Activated naive CD8-positive, alpha-beta T cell treated with anti-CD3 and anti-CD28 coated beads, Interleukin-2, amount 50 U/mL, for 16 hours (primary cell): ENCODE measurements at places on chromosomes 11 and 22.

GRCh38 chr11:12045914-12046635 lies 37.6 kb upstream of the DKK3 start:
- no peak for DNase-seq

GRCh38 chr22:20312396-20313191 lies 7.3 kb downstream of the DGCR6L start:
- DNase-seq, result no peak

- no peak for DNase-seq
Measured at GRCh38 chr11:74185695-74186094, 14.6 kb downstream of the PPME1 start.

DNA sequence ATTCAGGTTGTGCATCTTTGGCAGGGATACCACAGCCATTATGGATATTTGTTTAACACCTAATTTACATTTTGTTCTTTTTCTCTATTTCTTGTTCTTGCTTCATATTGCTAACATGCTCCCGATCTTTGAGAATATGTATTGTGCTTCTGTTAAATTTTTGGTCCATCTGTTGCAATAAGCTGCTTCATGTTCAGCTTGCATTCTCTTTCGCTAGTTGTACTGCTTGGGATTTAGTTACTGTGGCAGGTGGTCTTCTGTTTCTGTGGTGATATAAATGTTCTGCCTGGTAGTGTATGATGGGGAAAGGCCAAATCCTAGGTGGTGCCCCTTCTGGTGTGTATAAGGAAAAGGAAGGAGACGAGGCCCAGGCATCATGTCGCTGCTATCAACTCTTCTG lies 140.2 kb downstream of the SPON1 start:
- no peak for DNase-seq

GRCh38 chr11:101996111-101996510 lies 51.1 kb upstream of the CFAP300 start:
- DNase-seq, result no peak

GRCh38 chr11:131370901-131371790 lies 731 bp downstream of the NTM start:
- DNase-seq, result no peak

DNA sequence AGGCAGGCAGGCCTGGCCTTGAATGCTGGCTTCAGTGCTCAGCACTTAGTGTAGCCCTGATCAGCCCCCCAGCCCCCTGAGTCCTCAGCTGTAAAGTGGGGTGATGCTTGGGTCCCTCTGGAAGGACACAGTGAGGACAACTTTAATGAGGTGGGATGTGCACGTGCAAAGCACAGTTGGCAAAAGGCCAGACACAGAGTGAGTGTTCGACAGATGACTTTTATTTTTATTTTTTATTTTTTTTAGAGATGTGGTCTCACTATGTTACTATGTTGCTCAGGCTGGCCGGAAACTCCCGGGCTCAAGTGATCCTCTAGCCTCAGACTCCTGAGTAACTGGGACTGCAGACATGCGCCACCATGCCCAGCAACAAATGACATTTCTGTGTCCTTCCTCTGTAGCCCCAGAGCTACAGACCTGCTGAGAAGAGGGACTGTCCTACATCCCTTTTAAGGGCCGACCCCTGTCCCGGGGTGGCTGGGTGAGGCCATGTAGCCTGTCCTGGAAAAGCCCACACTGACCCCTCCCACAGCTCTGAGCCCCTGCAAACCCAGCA lies 6.9 kb upstream of the C11orf96 start:
- DNase-seq, result no peak

DNA sequence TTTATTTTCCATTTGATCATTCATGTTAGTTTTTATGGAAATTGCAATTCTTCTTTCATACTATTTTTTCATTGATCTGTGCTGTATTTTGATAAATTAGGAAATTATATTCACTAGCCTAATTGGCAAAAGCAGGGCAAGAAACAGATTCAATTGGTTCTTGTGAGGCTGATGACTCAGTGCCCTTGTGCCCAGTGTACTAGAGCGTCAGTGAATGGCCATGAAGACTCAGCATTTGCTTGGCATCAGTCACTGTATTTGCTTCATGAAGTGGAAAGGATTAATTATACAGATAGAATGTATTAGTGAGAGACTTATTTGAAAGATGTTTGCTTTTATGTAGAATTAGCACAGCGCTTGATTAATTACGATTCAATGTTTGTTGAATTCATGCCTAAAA lies 31.8 kb downstream of the MRGPRX1 start:
- no peak for DNase-seq

DNA sequence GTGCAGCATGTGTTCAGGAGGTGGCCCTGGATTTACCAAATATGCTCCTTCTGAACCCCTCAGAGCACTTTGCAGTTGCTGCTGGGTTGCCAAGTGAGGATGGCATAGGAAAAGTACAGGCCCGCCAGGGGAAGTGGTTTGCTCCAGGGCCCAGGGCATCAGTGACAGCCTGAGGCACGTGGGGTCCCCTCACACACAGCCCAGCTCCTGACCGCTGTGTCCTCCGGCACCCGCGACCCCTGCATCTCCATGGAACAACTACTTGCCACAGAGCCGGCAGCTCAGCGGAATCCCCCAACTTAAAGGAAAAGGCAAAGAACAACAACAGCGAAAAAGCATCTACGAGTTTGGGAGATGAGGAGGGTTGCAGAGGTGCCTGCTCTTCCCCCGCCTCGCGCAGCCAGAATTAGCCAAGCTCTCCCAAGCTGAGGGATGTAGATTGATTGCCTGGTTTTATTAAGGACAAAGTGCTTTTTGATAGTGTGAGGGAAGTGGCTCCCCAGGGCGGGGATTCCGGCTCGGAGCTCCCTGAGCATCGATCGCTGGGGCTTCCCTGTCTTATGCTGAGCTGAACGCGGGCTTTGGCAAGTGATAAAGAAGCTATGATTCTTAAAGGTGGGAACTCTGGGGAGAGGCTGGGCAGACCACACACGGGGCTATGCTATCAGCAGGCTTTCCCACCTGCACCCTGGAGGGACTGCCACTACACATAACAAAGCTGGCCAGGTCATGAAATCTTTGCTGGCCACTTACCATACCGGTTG lies 174.5 kb downstream of the CEP164 start:
- no peak for DNase-seq

GRCh38 chr22:44181033-44181911 lies 547 bp downstream of the PARVG start:
- DNase-seq, result peak; percentile 32

- DNase-seq, result no peak
Measured at GRCh38 chr11:73263640-73264039, 8.5 kb upstream of the P2RY6 start.

DNA sequence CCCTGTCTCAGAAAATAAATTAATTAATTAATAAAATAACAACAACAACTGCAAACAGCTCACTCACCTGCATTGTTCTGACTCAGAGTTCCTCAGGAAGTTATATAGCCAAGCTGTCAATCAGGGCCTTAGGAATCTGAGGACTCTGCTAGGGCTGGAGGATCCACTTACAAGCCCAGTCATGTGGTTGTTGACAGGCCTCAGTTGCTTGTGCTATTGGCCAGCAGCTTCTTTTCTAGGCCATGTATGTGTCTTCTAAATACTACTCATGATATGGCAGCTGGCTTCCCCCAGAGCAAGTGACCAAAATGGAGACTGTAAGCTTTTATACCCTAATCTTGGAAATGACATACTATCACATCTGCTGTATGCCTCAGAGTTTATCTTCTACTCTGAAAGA lies 20.8 kb upstream of the ATP5MG start:
- no peak for DNase-seq

DNA sequence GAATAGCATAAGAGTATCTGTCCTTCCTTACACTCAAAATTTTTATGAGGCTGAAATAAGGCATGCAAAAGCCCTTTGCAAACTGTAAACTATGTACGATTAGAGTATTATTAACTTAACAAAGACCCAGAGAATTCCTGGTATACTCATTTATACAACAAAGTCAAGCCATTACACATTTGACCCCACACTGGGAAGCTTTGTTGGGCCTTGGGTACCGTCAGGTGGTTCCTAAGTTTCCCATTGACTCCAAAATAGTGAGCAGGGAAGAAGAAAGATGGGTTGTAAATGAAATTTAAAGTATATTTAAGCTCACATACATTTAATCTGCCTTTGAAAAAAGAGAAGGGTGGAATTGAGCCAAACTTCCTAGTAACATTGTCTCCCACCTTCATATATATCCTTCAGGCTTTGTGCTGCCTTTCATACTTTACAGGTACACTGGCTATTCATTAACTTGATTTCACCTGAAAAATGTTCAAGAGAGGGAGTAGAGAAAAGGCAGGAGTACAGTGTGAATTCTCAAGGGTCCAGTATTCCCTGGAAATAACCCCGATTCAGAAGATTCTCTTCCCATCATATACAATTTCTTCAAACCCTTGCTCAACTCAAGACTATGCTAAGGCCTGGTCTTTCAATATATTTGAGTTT lies 68.6 kb downstream of the SOX6 start:
- DNase-seq, result no peak

- DNase-seq, result no peak
Measured at GRCh38 chr11:118241764-118242098, 10.4 kb downstream of the MPZL3 start.

GRCh38 chr11:94132152-94132558 lies 3.5 kb downstream of the PANX1 start:
- DNase-seq, result no peak

DNA sequence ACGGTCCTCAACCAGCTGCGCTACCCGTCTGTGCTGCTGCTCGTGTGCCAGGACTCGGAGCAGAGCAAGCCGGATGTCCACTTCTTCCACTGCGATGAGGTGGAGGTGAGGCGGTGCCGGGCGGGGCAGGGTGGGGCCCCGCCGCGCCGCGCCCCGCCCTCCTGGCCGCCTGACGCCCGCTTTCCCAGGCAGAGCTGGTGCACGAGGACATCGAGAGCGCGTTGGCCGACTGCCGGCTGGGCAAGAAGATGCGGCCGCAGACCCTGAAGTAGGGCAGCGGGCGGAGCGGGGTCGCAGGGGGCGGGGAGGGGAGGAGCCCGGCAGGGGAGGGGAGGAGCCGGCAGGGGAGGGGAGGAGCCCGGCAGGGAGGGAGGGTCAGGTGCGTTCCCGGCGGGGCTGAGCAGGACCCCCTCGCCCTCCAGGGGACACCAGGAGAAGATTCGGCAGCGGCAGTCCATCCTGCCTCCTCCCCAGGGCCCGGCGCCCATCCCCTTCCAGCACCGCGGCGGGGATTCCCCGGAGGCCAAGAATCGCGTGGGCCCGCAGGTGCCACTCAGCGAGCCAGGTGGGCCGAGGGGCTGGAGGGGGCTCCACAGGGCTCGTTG lies 14.7 kb downstream of the EPS8L2 start:
- DNase-seq, result no peak

- no peak for DNase-seq
Measured at GRCh38 chr11:21582791-21583190, 610.1 kb upstream of the ANO5 start.

GRCh38 chr22:32120603-32121002 lies 38.5 kb downstream of the C22orf42 start:
- DNase-seq, result no peak

DNA sequence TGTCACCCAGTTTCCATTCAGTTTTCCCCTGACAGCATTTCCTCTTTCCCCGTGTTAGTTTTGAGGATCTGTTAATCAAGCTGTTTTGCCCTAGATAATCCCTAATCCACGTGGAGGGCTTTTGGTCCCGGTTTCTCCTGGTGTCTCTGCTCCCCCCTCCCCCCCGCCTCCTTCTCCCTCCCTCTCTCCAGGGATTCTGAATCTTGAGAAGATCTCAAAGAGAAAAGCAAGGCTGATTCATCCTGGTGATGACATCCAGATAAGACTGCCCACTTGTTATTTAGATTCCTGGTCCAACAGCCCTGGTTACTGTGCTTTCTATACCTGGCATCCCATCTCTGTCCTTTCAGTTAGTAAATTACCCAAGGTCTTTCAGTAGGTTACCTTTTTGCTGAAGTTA lies 59.4 kb downstream of the KCNA4 start:
- no peak for DNase-seq

DNA sequence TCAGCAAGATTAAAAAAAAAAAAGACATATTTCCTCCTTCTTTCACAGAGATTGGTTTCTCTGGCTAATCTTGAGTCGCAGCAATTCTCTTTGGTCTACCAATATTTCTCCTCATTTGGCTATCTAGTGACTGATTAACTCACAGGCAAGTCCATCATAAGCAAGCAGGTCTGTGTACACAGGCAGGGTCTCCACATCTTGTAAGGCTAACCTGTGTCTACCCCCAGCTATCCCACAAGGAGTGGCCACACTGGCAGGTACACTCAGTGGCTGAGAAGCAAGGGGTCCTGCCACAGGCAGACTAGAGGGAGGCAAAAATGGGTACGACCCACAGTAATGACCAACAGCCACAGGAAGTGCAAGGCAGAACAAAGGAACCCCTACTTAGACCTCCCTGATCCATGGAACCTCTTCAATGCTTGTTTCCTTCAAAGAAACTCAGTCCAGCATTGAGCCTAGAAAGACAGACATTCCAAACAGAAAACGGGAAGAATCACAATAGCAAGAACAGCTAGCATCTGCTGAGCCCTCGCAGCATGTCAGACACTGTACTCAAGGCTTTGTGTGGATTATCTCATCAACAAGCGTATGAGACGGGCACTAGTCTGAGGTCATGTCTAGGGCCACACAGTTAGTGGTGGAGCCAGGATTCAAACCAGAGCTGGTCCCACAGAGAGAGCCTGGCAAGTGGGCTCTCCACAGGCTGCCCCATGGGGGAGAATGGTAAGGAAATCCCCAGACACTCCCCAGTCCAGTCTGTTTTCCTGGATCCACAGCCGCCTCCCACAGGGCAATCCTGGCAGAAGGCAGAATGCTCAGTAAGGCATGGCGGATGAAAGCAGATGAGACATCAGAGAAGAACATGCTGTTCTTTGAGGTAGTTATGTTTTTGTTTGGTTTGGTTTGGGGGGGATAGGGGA lies 34.3 kb downstream of the PLEKHA7 start:
- no peak for DNase-seq

DNA sequence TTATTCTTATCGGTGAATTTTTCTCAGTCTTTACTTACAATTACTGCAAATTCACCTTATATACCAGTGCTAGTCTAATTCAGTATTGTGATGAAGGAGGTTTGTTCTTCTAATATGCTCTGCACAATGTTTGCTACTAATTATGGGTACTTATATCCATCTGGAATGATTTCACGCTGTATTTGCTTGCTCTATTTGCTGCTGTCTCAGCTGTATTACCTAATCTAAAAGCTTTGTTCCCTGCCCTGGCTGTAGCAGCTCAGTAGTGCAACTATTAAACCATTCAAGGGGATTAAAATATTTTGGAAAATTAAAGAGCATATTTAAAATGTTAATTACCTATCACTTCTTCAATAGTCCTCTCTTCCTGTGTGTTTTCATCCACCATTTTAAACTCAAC lies 375.3 kb downstream of the LUZP2 start:
- DNase-seq, result no peak

GRCh38 chr11:46012185-46012584 lies 89.7 kb downstream of the LARGE2 start:
- no peak for DNase-seq

- DNase-seq, result no peak
Measured at GRCh38 chr11:103055221-103055890, 36.6 kb downstream of the DCUN1D5 start.

DNA sequence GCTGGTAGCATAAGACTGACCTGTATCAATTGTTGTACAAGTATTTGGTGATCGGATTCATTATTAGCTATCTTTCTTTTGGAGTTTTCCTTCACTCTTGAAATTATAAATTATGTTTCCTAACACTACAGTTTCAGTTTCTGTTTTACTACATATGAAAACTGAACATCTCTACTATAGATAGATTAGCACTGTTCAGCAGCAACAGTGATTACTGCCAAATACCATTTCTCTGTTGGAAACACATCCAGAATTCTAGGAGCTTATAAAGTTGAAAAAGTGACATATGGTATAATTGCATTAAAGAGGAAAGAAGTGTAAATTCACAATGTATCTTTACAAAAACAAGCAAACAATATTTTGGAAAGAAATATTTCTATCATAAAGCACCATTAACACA lies 118.5 kb upstream of the GRIA4 start:
- DNase-seq, result no peak
